ENCODE measurements at places on chromosomes 12 and 14. TPM values are rescaled to one million over a fixed set of nuclear protein-coding genes. Genes with fewer than 3 reads are reported as not detected.

ATP5MC2 gene
- 438 TPM for total RNA-seq

LRFN5 gene
- not detected for total RNA-seq

TMEM132C gene
- total RNA-seq: not detected

PIANP gene
- total RNA-seq: 0.18 TPM

PRH2 gene
- not detected for total RNA-seq

CIROP gene
- not detected for total RNA-seq

TMEM179 gene
- 0.30 TPM for total RNA-seq

C1QL4 gene
- not detected for total RNA-seq
